Left hindlimb (tissue), 1 donor: ENCODE measurements at places on chromosomes 16 and 17.

- no peak for DNase-seq
These were observed 14.7 kb upstream of the XYLT2 start for GRCh38 chr17:50331085-50331791.

- DNase-seq, result no peak
These were observed 10.6 kb downstream of the CHMP1A start for GRCh38 chr16:89646906-89647305.

- DNase-seq, result no peak
These were observed 5.7 kb downstream of the CALB2 start for GRCh38 chr16:71364133-71364681.

DNA sequence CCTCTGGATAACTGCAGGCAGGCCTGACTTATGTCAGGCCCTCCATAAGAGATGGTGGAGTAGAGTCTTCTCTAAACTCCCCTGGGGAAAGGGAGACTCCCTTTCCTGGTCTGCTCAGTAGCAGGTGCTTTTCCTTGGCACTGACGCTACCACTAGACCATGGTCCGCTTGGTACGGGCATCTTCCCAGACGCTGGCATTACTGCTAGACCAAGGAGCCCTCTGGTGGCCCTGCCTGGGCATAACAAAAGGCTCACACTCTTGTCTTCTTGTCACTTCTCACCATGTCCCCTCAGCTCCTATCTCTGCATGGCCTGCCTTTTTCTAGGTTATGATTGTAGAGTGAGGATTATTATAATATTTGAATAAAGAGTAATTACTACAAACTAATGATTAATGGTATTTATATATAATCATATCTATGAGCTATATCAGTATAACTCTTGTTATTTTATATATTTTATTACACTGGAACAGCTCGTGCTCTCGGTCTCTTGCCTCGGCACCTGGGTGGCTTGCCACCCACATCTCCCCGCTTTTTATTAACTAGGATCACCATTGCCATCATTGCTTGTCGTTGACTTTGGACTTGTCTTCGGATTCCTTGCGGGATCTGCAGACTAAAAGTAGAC, 59.8 kb upstream of the ARL4D start:
- peak; percentile 74 for DNase-seq

- no peak for DNase-seq
These were observed 15.7 kb upstream of the CBX8 start for GRCh38 chr17:79812353-79813258.

DNA sequence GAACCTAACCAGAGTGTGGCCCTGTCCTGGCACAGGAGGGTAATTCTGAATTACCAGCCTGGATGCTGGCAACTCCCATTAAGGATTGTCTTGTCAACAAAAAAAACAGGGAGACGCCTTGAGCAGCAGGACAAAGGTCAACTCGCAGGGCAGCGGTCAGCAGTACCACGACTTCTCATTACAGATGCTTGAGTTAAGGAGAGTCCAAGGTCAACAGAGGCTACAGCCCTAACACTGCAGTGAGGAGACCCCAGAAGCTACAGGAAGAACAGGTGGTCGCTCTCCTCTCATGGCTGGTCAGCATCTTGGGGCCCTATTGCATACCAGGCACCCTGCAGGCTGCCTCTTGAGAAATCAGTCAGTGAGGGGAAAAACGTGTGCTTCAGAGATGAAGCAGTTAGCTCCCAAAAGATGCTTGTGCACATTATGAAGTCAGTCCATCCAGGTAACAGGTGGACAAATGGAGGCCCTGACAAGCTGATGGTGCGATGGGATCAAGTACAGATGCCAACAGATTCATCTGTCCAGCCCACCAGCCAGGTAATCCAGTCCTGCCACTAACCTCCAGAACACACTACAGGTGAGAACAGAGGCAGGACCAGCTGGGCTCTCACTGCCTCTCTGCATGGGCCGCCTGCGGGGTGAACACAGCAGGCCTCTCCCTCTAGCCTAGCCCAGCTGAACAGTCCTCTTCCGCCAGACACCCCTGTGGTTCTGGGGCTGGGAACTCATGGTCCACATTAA, 4.2 kb downstream of the CSNK1D start:
- DNase-seq, result no peak

GRCh38 chr17:2948721-2949468, 114.5 kb downstream of the OR1D5 start:
- DNase-seq, result no peak

GRCh38 chr17:79735096-79735495, 4.4 kb downstream of the ENPP7 start:
- DNase-seq, result no peak

DNA sequence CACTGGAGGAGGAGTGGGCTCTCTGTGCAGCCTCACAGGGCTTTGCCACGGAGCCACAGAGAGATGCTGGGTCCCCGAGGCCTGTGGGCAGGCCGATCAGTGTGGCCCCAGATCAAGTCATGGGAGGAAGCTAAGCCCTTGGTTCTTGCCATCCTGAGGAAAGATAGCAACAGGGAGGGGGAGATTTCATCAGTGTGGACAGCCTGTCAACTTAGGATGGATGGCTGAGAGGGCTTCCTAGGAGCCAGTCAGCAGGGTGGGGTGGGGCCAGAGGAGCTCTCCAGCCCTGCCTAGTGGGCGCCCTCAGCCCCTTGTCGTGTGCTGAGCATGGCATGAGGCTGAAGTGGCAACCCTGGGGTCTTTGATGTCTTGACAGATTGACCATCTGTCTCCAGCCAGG, 3.9 kb downstream of the NXPH3 start:
- no peak for DNase-seq

DNA sequence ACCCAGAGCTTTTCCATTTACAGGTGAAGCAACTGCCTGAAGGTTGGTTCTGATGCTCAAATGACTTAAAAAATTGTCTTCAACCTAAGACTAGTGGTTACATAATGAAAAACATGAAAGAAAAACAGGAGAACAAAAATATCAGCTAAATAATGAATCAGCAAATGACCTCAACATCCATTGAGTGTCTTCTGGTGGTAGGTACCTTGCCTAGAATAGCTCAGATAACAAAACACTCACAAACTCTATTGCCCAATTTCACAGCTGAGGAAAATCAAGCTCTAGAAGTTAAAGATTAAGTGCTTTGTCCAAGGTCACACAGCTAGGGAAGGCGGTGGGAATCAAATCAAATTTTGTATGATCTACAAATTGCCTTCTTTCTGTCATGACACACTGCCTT, 304.6 kb upstream of the CDH11 start:
- no peak for DNase-seq

GRCh38 chr17:42586514-42587230, 9.1 kb upstream of the PSMC3IP start:
- DNase-seq, result no peak

GRCh38 chr17:74394977-74395376, 27.7 kb downstream of the GPR142 start:
- no peak for DNase-seq

GRCh38 chr17:14373614-14374259, 72.9 kb downstream of the HS3ST3B1 start:
- DNase-seq, result no peak

GRCh38 chr17:77312786-77313599, 172.2 kb downstream of the SEC14L1 start:
- DNase-seq, result peak; percentile 93

GRCh38 chr17:67477687-67478086, 100.6 kb downstream of the PITPNC1 start:
- no peak for DNase-seq

GRCh38 chr17:42138749-42139492, 15.9 kb downstream of the RAB5C start:
- no peak for DNase-seq

DNA sequence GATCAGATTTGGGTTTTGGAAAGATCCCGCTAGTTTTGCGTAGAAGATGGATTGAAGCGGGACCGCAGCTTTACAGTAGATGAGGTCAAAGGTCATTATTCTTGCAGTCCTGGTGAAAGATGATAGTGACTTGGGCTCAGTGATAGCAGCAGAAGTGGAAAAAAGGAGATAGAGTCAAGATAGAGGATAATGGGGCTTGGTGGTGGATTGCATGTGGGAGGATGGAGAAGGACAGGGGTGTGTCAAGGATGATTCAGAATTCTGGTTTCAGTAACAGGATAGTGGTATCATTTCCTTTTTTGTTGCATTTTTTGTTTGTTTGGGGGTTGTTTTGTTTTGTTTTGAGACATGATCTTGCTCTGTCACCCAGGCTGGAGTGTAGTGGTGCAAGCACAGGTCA, 28.7 kb downstream of the CHD9NB start:
- no peak for DNase-seq

DNA sequence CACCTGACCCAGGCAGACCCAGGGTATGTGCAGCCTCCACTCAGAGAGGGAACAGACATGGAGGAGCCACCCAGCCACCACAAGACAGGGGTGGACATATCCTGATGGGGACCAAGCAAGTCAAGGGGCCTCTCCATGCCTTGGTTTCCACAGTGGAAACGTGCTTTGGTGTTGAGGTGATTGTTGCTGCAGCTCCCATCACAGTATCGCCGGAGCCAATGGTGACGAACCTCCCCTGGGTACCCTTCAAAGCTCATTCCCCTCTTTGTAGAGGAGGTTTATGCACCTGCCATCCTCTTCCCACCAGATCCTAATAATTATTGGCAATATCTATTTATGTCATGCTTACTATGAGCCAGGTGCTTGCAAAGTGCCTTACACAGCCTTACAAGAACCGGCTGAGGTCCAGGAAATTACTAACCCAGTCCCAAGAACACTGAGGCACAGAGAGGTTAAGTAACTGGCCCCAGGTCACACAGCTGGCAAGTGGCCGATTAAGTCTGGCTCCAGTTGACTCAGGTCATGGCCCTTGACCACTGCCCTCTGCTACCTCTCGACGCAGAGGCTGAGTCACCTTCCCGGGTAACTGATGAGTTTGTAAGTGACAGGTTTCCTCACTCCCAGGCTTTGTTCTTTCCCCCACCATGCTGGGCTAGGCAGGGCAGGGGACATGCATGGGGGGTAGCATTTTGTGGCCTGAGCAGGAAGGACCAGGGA, 20.6 kb downstream of the SLC12A3 start:
- DNase-seq, result no peak

DNA sequence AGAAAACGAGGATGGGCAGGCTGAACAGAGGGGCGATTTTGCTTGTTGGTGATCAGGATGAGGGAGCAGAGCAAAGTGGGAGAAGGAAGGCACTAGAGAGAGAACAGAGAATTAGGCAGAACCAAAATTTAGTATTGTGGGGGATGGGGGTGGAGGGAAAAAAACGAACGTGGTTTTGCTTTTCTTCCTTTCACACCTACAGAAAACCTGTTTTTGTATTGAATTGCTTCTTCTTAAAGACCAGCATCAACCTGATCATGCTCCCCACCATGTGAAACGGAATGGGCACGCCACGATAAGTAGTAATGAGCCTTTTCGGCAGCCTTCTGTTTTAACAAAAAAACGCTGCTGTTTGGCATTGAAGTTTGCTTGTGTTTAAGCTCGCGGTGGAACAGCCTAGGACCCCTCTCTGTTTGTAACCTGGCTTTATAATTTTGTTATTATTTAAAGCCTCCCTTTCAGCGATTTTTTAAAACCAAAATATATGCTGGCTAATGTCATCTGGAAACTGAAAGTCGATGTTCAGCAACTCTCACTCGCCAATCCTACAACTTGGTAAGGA, 36.8 kb downstream of the ERCC4 start:
- DNase-seq, result no peak

DNA sequence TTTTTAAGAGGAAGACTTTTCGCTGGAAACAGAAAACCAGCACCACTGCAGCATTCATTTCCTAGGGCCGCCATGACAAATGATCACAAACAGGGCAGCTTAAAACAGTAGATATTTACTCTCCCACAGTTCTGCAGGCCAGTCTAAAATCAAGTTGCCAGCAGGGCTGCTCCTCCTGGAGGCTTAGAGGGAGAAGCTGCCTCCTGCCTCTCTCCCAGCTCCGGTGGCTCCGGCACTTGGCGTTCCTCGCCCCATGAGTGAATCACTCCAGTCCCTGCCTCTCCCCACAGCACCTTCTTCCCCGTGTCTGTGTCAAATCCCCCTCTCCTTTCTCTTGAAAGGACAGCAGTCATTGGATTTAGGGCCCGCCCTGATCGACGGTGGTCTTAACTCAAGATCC, 72.1 kb downstream of the SOCS1 start:
- DNase-seq, result no peak

- no peak for DNase-seq
These were observed 28.4 kb upstream of the MED13 start for GRCh38 chr17:62093188-62094155.

GRCh38 chr17:1896243-1897104, 66.7 kb downstream of the RPA1 start:
- DNase-seq, result no peak

DNA sequence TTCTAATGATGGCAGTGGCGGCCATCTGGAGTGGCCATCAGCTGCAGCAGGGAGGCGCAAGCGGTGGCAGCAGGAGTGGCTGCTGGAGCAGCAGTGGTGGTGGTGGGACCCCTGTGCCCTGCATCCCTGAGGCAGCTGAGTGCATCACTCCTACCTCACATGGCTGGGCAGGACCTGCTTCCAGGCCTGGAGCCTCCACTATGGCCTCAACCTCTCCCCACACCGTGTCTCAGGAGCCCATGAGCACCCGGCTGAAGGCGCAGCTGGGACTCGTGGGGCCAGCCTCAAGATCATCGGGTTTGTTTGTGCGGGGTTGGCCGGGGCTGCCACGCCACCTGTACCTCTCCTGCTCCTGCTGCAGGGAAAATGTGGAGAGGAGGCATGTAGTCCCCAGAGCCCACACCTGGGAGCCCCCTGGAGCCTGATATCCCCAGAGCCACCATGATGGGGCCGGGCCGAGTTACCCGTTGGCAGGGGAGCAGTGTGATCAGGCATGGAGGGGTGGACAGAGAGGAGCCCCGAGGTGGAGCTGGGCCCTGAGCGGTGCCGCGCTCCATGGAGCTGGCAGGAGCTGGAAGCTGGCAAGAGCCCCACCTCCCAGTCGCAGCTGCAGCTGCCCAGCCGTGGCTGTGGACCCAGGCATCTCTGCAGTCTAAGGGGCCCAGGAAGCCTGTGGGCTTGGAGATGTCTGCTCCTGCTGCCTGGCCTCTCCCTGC, 16.7 kb downstream of the RHOT1 start:
- no peak for DNase-seq

DNA sequence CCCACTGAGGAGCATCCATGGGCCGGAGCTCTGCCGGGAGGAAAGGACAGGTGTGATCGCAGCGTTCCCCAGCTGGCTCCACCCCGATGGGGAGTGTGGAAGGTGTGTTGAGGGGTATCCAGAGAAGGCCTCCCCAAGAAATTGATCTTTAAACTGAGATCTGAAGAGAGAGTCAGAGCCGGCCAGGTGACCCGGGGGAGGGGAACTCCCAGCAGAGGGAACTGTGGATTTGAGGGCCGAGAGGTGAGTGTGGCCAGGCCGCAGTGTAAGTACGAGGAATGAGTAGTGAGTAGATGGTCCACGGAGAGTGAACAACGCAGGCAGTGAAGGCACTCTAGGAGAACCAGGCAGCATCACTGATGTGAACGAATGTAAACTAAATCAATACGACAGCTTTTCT, 80.2 kb downstream of the RPTOR start:
- no peak for DNase-seq

- DNase-seq, result peak; percentile 81
These were observed 3.8 kb upstream of the HAP1 start for GRCh38 chr17:41738077-41738800.

DNA sequence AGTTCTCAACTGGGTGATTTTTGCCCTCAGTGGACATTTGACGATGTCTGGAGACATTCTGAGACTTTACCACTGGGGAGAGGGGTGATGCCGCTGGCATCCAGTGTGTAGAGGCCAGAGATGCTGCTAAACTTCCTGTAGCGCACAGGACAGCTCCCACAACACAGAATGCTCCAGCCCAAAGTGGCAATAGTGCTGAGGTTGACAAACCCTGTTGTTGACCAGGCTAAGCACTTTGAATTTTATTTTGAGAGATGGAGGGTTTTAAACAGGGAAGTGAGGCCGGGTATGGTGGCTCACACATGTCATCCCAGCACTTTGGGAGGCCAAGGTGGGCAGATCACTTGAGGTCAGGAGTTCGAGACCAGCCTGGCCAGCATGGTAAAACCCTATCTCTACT, 44.0 kb downstream of the SYT17 start:
- no peak for DNase-seq
